ENCODE measurements at places on chromosomes 5 and 9.

DNA sequence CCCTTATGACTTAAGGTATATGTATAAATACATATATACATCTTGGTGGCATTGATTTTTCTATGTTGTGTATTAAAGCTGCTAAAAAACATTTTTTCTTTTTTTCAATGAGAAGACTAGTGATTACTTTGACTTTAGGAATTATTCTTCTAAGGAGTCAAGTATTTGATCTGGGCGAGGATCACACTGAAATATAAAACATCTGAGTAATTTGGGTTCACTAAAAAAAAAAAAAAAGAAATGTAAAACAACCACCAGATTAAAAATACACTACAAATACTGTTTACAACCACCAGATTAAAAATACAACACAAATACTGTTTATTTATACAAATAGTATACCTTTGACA lies 9.0 kb downstream of the UBAP1 start:
- DNase-seq: no peak

GRCh38 chr5:53965459-53965858 lies 344.9 kb downstream of the ARL15 start:
- no peak for DNase-seq

DNA sequence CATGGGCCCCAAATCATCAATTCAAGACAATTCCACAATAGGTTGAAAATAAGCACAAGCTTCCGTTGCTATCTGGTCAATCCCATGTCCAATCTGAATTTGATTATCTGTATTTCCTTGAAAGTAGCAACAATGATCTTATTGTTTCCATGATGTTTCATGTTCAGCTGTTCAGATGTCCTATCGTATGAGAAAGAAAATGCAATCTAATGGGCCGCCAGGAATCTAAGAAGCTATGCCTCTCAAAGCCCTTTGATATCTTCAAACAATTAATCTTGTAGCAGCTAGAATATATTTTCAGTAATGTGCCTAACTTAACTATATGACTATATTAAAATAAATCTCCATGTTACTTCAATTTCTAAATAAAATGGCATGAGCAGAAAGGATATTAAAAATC lies 32.1 kb upstream of the ALDOB start:
- DNase-seq: no peak

GRCh38 chr5:169037466-169037865 lies 263.5 kb downstream of the SLIT3 start:
- no peak for DNase-seq

DNA sequence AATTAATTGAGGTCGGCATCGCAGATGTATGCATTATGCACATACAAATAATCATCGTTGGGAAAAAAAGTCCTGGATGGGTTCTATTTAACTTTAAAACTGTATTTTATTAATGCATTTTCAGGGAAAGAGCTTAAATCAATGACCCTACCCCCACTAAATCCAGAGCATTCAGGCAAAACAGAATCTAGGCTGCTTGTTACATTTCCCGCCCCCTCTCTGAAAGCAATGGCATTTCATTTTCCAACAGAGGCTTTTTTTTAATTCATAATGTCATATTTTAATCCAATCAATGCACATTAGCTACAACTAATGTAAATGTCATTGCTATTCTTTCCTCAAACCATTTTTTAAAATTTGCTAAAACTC lies 117.4 kb upstream of the GRIA1 start:
- DNase-seq: no peak

GRCh38 chr9:90795871-90796317 lies 5.7 kb upstream of the SYK start:
- DNase-seq: peak; percentile 50

GRCh38 chr5:109163336-109163735 lies 246.4 kb downstream of the PJA2 start:
- no peak for DNase-seq

DNA sequence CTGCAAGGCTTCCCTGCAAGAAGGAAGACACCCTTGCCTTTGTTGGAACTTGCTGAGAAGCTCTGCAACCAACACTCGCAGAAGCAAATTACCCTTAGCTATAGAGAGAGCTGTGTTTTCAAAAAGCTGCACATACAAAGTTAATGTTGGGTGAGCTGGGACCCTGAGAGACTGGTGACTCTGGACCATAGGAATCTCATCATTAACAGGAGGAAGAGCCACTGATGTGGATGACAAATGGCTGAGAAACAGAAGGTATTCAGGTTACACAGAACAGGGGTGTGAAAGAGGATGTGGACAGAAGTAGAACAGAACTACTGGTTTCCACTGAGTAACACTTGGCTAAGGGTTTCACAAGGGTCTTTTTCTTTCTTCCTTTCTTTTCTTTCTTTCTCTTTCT lies 493.5 kb downstream of the IRX1 start:
- no peak for DNase-seq

DNA sequence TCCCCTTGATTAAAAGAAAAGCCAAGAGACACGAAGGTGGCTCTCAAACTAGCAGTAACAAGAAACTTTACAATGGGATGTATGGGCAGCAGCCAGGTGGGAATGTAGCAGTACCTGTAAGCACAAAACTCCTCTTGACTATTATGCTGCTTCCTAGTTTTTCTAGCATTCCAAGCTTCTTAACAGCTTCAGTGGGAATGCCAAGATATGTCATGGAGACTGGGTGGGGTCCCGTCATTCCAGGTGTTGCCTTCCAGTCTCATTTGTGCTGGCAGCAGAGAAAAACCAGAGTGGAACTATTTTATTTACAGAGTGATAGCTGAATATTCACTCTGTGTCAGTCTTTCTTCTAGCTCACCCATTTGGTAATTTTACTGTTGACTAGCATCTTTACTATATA lies 236.6 kb downstream of the ARL15 start:
- DNase-seq: no peak

- no peak for DNase-seq
These were observed 13.6 kb downstream of the PTPDC1 start for GRCh38 chr9:94097788-94098414.

GRCh38 chr9:134321946-134322741 lies 4.1 kb upstream of the RXRA start:
- no peak for DNase-seq

- no peak for DNase-seq
These were observed 38.8 kb downstream of the NTNG2 start for GRCh38 chr9:132200706-132201105.

DNA sequence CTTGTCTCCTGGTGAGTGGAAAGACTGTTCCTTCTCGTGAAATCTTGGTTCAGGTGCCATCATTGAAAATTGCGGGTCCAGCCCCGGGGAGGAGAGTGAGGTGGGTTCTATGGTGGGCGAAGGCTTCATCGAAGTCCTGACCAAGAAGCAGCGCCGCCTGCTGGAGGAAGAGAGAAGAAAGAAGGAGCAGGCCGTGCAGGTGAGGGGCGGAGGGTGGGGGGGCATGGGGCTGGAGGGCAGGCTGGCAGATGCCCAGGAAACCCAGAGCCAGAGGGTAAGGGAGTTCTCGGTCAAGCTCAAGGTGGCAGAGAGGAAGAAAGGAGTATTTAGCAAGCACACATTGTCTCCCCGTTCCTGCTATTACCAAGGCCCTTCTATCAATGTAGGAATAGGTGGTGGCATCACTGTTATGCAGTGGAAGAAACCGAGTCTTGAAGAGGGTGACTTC lies 24.3 kb upstream of the POMT1 start:
- DNase-seq: peak; percentile 60

DNA sequence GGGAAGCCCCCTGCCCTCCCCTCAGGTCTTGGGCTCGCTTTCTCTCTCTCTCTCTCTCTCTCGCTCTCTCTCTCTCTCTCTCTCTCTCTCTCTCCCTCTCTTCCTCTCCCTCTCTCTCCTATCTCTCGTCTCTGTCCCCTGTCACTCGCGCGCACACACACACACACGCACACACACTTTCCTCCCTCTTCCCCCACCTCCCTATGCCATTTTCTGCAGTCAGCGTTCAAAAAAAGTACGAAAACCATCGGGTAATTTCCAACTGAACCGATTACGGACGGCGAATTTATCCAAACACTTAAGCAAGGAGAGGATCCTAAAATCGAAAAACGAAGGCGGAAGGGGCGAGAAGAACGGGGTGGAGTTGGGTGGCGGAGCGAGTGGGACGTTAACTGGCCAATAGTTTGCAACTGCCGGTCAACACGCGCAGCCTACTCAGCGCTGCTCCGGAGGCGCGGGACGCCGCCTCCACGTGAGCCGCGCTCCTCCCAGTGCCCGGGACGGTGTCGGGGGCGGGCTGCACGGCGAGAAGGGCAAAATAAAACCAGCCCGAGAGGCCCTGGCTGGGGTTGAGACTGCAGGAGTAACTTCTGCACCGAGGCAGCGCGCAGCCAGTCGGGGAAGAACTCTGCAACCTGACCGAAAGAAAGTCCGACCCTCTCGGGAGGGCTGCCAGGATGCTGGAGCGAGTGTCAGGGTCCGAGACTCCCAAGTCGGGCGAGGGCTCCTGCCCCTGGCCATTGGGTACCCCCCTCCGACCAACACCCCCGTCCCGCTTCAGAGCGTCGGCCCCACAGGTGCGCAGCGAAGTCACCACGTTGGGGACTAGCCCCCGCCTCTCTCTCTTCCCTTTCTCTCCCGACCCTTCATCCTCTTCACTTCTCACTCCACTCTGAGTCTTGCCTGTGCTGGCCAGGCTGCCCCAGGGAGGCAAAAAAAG lies 24.9 kb upstream of the ELAVL2 start:
- DNase-seq: no peak

GRCh38 chr9:69719983-69720382 lies 39.8 kb downstream of the PTAR1 start:
- no peak for DNase-seq

- peak; percentile 59 for DNase-seq
These were observed 1.2 kb downstream of the MAP1B start for GRCh38 chr5:72108202-72109061.

GRCh38 chr5:119752921-119753886 lies 123.8 kb downstream of the FAM170A start:
- no peak for DNase-seq

DNA sequence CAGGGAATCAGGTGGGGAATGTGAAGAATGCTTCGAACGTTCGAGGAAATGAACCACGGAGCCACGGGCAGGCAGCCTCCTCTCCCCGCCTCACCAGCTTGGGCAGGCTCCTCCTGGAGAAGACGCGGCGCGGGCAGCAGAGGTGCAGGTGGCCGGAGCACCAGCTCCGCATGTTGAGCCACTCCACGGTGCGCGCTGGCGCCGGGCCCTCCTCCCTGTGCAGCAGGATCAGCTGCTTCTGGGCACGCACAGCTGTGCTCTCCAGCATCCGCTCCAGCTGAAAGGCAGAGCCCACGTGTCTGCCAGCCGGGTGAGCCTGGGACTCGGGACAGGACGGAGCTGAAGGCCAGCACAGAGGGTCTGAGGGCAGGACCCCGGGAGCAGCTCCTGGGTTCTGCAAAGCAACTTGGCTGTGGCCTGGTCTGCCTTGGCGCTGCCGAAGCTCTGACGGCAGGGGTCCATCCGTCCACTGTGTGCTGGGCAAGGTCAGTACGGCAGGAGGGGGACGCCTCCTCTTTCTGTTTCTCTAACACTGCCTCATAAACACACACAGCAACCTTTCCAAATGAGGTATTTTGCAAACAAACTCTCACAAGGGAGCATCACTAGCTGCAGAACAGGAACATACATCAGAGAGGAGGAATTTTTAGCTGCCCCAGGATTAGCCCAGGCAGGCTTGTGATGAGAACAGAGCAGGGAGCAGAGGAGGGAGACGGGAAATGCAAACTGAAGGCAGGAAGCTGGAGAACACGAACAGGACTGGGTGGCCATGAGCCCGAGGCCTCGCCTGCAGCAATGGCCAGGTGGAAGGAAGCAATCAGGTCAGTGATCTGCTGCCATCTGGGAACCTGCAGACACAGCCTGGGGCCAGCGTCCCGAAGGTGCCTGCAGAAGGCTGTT lies 20.1 kb upstream of the NSMF start:
- no peak for DNase-seq

- DNase-seq: no peak
These were observed 12.8 kb downstream of the SNAPC4 start for GRCh38 chr9:136387217-136387616.

DNA sequence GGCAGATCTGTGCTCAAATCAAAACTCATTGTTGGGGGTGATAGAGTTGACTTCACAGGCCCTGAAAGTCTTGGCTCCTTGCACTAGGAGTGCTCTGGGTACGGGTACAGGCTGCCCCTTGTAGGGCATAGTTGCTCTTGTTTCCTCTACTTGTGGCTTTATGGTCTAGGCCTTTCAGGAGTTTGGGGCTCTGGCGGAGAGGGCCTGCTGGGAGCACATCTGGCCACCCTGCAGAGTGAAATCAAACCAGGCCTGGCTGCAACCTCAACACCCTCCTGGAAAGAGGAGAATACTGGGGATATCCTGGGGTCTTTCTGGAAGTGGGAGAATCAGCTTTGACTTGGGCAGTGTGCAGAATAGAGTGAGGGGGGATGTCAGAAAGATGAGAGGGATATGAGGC lies 1.5 kb downstream of the TGFBI start:
- DNase-seq: no peak

Data from hematopoietic multipotent progenitor cell treated with erythropoietin and hydrocortisone succinate and interleukin-3 and kit ligand, for 6 days (in vitro differentiated cells).